ENCODE measurements at places on chromosomes 16 and 17.

- H3K27ac ChIP-seq = peak overlapping the region; percentile 82
- H3K4me3 ChIP-seq = no peak overlapping the region
- H3K36me3 ChIP-seq = peaks cover 24% of the 10 kb centered on the region
- no peaks in the 10 kb centered on the region for H3K27me3 ChIP-seq
- H3K4me1 ChIP-seq = peaks cover 6% of the 10 kb centered on the region
Measured at GRCh38 chr16:75402159-75402820, 31.0 kb downstream of the CFDP1 start.

DNA sequence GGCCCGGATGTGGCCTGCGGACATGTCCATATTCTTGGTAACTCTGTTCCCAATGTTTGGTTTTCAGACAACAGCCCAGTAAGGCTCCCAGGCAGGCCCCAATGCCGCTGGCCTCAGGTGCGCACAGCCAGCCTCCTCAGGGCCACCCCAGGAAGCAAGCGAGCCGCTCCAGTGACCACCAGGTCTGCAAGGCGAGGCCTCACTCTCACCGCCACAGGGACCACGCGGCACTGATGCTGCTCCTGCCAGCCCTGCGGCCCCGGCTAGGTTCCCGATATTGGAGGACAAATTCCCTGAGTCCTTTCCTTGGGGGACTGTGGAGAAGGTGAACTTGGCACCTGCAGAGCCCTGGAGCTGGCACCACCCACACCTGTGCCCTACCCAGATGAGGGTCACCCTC lies 19.0 kb downstream of the PDIA2 start:
- H3K4me3 ChIP-seq = no peak overlapping the region
- H3K4me1 ChIP-seq = peaks cover 11% of the 10 kb centered on the region
- H3K27ac ChIP-seq = no peak overlapping the region
- peaks cover 57% of the 10 kb centered on the region for H3K36me3 ChIP-seq
- no peak for DNase-seq

- H3K27ac ChIP-seq = no peak overlapping the region
- H3K4me1 ChIP-seq = no peaks in the 10 kb centered on the region
- H3K4me3 ChIP-seq = no peak overlapping the region
Measured at GRCh38 chr17:49727380-49727779, 19.6 kb upstream of the SLC35B1 start.

- no peak overlapping the region for H3K4me3 ChIP-seq
- no peak overlapping the region for H3K27ac ChIP-seq
- no peaks in the 10 kb centered on the region for H3K36me3 ChIP-seq
- no peak for DNase-seq
Measured at GRCh38 chr17:73569762-73570319, 74.4 kb downstream of the SDK2 start.

DNA sequence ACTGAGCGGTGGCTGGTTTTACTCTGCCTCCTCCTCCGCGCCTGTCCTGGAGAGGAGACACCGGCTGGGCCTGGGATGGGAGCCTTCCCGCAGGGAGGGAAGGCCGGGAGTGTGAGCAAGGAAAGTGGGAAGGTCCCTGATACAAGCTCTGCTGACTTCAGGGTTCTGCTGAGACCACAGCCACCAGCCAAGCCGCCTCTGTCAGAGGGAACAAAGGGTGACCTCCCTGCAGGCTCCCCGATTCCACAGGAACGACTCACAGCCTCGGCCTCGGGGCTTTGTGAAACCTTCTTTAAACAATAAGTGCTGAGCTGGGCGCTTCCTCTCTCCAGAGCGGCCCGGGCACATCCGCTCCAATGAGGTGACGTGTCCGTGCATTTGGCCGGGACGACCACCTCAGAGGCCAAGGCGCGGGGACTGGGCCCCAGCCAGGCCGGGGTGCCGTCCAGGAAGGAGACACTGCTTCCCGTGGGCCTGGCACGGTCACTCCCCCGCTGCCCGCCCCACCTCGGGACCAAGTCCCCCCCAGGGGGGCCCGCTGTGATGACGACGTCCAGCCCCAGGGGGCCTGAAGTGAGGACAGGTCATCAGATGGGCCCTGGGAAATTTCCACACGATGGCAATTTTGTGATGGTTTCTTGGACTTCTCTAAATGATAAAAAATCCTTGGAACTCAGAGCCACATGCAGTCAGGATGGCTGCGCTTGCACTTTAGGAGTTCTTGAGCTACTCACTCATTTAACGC lies 11.8 kb upstream of the CIBAR2 start:
- peaks cover 30% of the 10 kb centered on the region for H3K4me1 ChIP-seq
- H3K36me3 ChIP-seq = no peaks in the 10 kb centered on the region
- H3K4me3 ChIP-seq = peak overlapping the region; percentile 60
- H3K27ac ChIP-seq = peak overlapping the region; percentile 70
- peak; percentile 83 for DNase-seq

DNA sequence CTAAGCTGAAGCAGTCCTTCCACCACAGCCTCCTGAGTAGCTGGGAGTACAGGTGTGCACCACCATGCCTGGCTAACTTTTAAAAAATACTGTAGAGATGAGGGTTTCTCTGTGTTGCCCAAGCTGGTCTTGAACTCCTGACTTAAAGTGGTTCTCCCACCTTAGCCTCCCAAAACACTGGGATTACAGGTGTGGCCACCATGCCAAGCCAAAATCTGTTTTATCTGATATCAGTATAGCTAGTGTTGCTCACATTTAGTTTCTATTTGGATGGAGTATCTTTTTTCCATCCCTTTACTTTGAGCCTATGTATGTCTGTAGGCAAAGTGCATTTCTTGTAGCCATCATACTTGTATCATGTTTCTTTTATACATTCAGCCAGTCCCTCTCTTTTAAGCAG lies 82.1 kb downstream of the BCAS3 start:
- H3K4me1 ChIP-seq = no peaks in the 10 kb centered on the region
- H3K27me3 ChIP-seq = no peaks in the 10 kb centered on the region
- no peak for DNase-seq
- no peak overlapping the region for H3K4me3 ChIP-seq
- H3K36me3 ChIP-seq = no peaks in the 10 kb centered on the region
- H3K27ac ChIP-seq = no peak overlapping the region

- peaks cover 86% of the 10 kb centered on the region for H3K27me3 ChIP-seq
- no peak overlapping the region for H3K4me3 ChIP-seq
- no peak overlapping the region for H3K27ac ChIP-seq
- peaks cover 10% of the 10 kb centered on the region for H3K4me1 ChIP-seq
Measured at GRCh38 chr17:79819534-79820276, 19.5 kb downstream of the CBX4 start.

GRCh38 chr17:8695916-8696415 lies 48.7 kb downstream of the CCDC42 start:
- no peak overlapping the region for H3K27ac ChIP-seq
- H3K27me3 ChIP-seq = peaks cover under 1% of the 10 kb centered on the region
- DNase-seq = no peak
- H3K4me3 ChIP-seq = no peak overlapping the region
- peaks cover 22% of the 10 kb centered on the region for H3K4me1 ChIP-seq

- H3K27ac ChIP-seq = no peak overlapping the region
- DNase-seq = no peak
- H3K27me3 ChIP-seq = no peaks in the 10 kb centered on the region
- H3K4me1 ChIP-seq = no peaks in the 10 kb centered on the region
- no peak overlapping the region for H3K4me3 ChIP-seq
- H3K36me3 ChIP-seq = no peaks in the 10 kb centered on the region
Measured at GRCh38 chr16:52680993-52681392, 134.1 kb upstream of the TOX3 start.

DNA sequence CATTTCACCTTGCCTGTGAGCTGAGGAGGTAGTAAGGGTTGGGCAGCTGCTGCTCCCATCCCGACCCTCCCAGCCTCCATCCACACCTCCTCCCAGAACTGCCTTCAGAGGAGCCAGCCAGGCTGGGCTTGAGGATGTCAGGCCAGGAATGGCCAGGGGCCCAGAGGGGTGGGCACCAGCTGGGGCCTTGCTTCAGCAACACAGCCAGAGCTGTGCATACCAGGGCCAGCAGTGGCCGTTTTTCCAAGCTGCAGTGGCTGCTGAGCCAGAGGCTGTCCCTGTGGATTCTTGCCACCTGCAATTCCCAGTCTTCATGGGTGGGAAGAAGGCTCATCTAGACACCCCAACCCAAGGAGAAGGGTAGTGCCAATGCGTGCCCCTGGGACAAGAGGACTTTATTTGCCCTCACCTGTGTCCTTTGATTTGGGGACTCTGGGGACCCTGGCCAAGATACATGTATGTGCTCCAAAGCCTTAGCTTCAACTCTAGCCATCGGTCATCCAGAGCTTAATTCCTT lies 153.4 kb upstream of the SDK2 start:
- H3K4me3 ChIP-seq = peak overlapping the region; percentile 7
- no peaks in the 10 kb centered on the region for H3K27me3 ChIP-seq
- H3K4me1 ChIP-seq = no peaks in the 10 kb centered on the region
- peak; percentile 0 for DNase-seq
- no peaks in the 10 kb centered on the region for H3K36me3 ChIP-seq

DNA sequence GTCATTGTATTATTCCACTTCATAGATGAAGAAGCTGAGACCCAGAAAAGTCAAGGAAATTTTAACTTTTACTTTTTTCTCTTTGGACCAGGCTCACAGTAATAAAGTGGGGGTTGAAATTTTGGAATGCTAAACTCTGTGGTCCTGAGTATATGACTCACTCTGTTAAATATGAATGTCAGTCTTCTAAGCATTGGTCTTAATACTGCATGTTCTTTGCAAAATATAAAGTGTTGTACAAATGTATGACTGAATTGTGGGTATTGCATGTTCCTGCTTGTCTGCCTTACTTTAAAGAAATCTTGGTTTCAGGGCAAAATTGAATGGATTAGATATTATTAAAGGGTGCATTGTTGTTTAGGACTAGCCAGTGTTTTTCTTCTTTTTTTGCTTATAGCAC lies 950.8 kb upstream of the GOT2 start:
- no peaks in the 10 kb centered on the region for H3K27me3 ChIP-seq
- H3K4me1 ChIP-seq = no peaks in the 10 kb centered on the region
- H3K36me3 ChIP-seq = no peaks in the 10 kb centered on the region
- no peak for DNase-seq

- no peak for DNase-seq
- no peak overlapping the region for H3K4me3 ChIP-seq
- H3K27ac ChIP-seq = no peak overlapping the region
- peaks cover 21% of the 10 kb centered on the region for H3K27me3 ChIP-seq
Measured at GRCh38 chr17:55334285-55334684, 69.5 kb downstream of the HLF start.

DNA sequence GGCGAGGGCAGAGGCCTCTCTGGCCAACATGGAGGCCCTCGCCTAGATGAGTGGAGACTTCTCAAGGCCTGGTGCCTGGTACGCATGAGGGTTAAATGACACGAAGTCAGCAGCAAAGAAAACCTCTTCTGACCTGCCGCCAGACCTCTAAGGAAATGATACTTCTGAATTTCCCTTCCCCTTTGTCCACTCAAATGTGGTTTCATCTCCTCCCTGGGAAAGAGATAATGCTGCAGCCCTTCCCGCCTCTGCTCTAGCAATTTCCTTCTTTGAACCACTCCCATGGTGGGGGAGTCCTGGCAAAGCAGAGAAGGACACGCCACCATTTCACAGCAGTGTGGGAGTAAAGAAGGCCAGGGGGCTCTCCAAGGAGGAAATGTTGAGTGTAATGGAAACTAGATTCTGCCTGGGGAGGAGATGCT lies 65.7 kb upstream of the BCAR1 start:
- DNase-seq = peak; percentile 42
- no peak overlapping the region for H3K27ac ChIP-seq
- peaks cover 8% of the 10 kb centered on the region for H3K4me1 ChIP-seq
- H3K27me3 ChIP-seq = no peaks in the 10 kb centered on the region
- H3K36me3 ChIP-seq = peaks cover 9% of the 10 kb centered on the region

GRCh38 chr17:19386051-19386929 lies 700 bp downstream of the MFAP4 start:
- H3K4me3 ChIP-seq = no peak overlapping the region
- H3K4me1 ChIP-seq = peaks cover 32% of the 10 kb centered on the region
- no peaks in the 10 kb centered on the region for H3K27me3 ChIP-seq
- peaks cover 43% of the 10 kb centered on the region for H3K36me3 ChIP-seq

DNA sequence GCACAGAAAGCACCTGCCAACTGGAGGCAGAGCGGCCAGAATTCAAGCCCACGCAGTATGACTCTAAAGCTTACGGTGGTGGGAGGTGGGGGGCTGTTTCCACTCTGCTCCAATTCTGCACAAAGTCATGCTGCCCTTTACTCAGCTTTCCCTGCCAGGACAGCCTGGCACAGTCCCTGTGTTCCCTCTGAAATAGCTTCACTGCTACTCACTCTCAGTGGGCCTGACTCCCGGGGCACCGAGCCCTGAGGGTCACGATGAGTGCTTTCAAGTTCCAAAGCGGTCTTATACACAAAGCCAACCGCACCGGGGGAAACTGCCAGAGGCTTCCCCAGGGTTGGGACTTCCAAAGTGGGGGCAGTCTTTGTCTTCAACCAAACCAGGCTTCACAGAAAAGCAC lies 306.1 kb upstream of the XYLT1 start:
- no peaks in the 10 kb centered on the region for H3K27me3 ChIP-seq
- H3K4me1 ChIP-seq = no peaks in the 10 kb centered on the region
- H3K4me3 ChIP-seq = no peak overlapping the region
- no peak for DNase-seq
- H3K36me3 ChIP-seq = no peaks in the 10 kb centered on the region

DNA sequence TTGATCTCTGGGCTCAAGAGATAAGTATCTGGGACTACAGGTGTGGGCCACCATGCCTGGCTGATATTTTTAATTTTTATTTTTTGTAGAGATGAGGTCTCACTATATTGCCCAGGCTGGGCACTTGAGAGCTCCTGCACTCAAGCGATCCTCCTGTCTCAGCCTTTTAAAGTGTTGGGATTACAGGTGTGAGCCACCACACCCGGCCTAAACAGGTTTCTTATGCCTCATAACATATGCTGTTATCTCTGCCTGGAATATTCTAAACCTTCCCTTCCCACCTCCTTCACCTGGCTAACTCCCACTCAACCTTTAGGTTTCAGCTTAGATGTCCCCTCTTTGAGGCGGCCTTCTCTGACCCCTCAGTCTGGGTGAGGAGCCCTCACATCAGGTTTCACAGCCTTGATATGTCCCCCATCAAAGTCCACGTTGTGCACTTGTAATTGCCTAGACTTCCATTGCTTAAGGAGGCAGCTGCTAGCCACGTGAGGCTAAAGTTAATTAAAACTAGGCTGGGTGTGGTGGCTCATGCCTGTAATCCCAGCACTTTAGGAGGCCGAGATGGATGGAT lies 8.6 kb upstream of the CNP start:
- H3K4me1 ChIP-seq = peaks cover 30% of the 10 kb centered on the region
- peak overlapping the region; percentile 24 for H3K27ac ChIP-seq
- H3K36me3 ChIP-seq = no peaks in the 10 kb centered on the region
- DNase-seq = no peak
- H3K27me3 ChIP-seq = no peaks in the 10 kb centered on the region
- H3K4me3 ChIP-seq = no peak overlapping the region

GRCh38 chr17:3659541-3660111 lies 8.8 kb downstream of the TAX1BP3 start:
- H3K36me3 ChIP-seq = peaks cover 59% of the 10 kb centered on the region
- H3K4me1 ChIP-seq = peaks cover 47% of the 10 kb centered on the region
- H3K27me3 ChIP-seq = no peaks in the 10 kb centered on the region
- peak overlapping the region; percentile 74 for H3K27ac ChIP-seq
- DNase-seq = peak; percentile 77

DNA sequence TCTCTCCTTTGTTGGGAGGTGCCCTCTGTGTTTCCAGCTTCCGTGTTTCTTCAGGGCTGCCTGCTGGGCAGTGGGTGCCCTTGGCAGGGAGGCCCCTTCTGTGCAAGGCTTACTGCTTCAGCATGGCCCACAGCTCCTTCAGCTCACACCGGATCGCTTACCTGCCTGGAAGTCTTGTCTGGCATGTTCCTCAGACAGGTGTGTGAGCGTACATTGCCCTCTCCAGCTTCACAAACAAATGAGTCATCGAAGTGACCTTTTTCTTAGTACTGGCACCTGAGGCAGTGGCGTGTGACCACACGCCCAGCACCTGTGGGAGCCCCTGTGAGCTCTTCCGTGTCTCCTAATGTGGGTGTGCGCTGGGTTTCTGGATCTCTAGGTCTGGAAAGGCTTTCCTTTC lies 3.5 kb downstream of the RAB40C start:
- no peak overlapping the region for H3K4me3 ChIP-seq
- H3K27ac ChIP-seq = no peak overlapping the region
- no peak for DNase-seq
- H3K4me1 ChIP-seq = peaks cover 38% of the 10 kb centered on the region
- H3K36me3 ChIP-seq = no peaks in the 10 kb centered on the region
